ENCODE measurements at places on chromosomes 6 and 20.
A peak's percentile ranks its signal among the peaks of the same experiment; 100 is the strongest.

DNA sequence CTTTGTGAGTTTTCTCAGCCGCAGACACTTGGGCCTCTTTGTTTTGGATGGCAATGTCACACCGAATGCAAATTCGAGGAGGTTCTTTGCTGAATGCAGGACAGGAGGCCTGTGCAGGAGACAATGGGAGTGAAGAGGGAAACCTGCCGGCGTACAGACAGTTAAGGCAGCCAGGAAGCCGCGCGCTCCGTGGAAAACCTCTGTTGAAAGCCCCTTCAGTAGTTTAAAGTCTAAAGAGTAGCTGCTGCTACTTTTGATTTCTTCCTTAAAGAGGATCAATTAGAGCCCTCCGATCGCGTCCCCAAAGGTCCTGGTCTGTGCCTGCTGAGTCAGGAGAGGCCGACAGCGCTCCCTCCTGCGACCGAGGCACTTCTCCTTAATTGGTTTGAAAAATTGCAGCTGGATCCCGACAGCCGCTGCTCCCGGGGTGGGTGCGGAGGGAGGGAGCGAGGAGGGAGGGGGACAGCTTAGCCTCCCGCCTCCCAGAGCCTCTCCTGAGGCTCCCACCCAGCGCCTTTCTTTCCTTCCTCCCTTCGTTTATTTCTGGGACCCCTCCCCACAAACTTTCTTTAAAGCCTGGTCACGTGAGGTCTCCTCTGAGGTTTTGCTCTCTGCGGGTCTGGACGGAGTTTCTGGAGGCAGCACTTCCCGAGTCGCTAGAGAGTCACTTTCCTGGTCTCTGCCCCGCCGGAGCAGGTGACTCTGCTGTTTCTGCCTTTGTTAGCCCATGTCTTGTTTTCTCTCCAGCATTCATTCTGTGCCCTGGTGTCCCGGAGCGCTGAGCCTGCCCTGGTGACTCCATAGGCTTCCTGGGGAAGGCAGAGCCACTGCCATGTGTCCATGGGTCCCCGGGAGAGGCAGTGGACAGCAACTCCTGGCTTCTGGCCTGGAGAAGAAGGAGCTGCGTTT, 22.3 kb upstream of the RPP40 start:
- no peak for DNase-seq

GRCh38 chr20:20210327-20210726, 157.6 kb upstream of the INSM1 start:
- DNase-seq = no peak

GRCh38 chr6:35757456-35758123, 18.8 kb upstream of the CLPSL2 start:
- DNase-seq = no peak

DNA sequence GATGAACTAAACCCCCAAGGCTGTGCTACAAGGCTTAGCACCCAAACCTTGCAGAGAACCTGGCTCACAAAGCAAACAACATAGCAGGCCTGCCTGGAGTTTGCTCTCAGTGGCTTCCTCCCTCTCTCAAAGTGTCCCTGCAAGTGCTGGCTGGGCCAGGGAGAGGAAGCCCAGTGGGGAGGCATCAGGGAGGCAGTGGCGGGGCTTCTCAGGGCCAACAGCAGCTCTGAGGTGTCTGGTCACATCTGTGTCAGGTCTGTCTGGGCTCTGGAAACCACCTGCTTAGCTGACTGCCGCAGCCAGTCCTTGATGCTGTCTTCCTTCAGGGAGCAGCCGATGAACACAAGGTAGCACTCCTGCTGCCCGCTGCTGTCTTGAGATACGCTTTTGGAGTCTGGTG, 16.7 kb upstream of the SLC4A11 start:
- DNase-seq = no peak

- DNase-seq = peak; percentile 14
These were observed 75.2 kb upstream of the GLP1R start for GRCh38 chr6:38973178-38974057.

DNA sequence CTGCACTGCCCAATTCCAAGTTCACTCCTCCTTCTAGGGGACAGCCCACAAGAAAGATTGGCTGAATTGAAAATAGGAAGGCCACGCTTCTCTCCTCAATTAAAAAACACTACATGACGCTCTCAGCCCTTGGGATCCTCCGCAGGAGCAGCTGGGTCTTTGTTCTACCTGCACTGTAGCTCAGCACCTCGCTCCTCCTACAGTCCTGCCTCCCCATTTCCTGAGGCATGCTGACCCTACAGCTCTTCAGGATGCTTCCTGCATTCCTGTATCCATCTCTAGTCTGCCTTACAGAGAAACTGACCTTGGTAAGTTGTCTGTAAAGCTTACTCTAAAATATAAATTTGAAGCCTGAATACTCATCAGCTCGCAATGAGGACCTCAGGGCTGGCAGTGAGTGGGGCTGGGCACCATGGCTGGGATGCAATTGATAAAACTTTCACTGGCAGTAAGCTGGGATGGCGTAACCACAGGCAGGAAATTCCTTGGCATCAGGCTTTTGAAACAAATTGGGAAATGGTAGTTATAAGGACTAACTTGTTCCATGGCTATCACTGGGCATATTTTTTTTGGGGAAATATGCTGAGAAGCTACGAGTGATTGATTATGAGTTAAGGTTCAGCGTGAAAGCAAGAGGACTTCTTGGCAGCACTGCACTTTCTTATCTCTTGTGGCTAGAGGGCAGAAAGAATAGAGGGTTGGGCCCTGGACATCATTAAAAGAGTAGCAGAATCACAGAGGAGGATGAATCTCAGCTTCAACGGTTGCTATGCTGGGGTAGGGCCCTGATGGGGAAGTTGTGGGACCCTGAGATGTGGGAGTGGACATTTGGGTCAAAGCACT, 11.7 kb upstream of the SIRPB1 start:
- no peak for DNase-seq

DNA sequence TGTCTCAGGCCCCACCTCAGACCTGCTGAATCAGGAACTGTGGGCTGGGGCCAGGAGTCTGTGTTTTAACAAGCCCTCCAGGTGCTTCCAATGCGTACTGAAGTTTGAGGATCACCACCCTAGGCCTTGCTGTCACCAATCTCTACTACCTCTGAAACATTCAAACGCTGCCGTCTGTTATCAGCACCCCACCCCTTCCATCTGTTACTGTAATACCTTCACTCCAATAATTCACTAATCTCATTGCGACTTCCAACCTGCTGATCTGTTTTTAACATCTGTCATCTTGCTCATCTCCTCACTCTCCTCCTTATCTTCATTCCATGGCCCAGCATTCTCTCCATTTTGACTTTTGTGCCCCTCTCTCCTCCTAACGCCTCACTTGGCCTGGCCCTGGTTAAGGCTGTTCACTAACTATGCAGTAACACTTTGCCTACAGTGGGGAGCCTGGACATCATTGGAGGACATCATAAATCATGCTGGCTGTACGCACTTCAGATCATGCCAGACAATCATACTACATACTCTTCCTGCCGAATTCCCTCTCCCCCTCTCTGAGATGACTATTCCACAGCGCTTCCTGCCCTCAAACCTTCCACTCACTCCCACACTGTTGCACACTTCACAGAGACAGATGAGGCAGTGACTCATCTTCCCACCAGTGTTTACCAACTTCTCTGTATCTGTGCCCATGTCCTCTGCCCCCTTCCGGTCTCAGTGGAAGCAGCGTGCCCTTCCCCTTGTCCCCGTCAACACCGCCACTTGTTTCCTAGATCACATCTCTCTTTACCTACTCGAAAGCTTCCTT, 3.0 kb upstream of the GUCA1B start:
- no peak for DNase-seq

DNA sequence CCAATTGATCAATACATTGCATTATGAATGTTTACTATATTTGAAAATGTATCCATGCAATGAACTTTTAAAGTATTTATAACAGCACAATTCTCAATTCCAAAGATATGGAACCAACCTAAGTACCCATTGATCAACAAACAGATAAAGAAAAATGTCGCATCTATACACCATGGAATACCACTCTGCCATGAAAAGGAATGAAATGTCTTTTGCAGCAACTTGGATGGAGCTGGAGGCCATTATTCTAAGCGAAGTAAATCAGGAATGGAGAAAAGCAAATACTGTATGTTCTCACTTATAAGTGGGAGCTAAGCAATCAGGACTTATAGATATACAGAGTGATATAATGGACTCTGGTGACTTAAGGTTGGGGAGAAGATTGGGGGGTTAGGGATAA, 22.9 kb downstream of the SRPK1 start:
- no peak for DNase-seq

DNA sequence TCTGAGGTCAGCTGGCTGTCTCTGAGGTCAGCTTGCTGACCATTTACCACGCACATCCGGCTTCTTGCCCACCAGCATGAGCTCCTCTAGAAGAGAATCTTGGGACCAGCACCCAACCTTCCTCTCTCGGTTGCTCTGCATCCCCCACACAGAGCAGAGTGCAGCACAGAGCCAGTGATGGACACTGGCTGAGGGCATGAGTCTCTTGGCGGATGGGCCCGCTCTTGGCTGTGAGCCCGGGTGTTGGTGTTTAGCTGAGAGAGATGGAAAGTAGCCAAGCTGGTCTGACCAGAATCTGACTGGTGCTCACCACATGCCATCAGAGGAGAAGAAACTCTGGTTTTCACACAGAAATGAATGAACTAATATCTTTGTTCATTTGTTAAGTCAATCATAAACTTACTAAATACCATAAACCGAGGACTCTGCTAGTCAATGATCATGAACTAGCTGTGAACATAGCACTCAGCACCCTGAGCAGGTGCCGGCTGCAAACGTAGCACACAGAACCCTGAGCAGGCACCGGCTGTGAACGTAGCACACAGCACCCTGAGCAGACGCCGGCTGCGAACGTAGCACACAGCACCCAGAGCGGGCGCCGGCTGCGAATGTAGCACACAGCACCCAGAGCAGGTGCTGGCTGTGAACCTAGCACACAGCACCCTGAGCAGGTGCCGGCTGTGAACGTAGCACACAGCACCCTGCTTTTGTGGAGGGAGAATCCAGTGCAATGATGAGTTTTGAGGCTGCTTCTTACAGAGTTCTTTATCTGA, 10.4 kb upstream of the THBS2 start:
- DNase-seq = no peak

DNA sequence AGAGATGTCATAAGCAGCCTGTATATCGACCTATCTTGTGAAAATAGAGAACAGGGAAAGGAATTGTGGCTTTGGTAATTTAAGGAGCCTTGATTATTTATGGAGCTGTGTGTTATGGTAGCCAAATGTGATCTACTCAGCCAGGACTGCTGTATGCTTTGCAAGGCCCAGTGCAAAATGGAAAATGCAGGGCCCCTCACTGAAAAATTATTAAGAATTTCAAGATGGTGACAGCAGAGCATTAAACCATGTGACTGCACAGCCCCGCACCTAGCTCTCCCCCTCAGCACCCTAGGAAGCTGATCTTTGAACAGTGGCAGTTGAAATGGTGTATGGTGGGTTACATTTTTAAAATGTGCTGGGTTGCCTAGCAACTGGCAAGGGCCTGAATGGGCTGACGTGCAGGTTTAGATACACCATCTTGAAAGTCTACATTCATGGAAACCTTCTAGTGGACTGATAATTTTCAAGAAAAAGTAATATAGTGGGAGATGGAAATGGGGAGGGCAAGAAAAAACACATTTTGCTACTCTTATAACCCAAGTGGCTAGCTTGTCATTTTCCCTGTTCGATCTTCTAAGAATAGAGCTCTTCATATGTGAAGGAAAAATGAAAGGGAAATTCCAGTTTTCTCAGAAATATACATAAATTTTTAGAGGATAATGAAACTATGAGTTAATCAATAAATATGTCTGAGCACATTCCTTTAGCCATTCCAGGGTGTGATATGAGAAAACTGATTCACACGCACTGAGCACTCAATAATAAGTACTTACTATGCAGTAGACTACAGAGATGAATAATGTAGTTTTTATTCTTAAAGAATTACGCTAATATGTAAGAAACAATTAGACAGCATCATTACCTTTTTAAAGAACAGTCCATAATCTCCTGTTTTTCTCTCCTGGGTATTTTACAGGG, 208.0 kb downstream of the ARHGAP18 start:
- DNase-seq = no peak

GRCh38 chr20:11716239-11716944, 201.3 kb upstream of the BTBD3 start:
- no peak for DNase-seq

DNA sequence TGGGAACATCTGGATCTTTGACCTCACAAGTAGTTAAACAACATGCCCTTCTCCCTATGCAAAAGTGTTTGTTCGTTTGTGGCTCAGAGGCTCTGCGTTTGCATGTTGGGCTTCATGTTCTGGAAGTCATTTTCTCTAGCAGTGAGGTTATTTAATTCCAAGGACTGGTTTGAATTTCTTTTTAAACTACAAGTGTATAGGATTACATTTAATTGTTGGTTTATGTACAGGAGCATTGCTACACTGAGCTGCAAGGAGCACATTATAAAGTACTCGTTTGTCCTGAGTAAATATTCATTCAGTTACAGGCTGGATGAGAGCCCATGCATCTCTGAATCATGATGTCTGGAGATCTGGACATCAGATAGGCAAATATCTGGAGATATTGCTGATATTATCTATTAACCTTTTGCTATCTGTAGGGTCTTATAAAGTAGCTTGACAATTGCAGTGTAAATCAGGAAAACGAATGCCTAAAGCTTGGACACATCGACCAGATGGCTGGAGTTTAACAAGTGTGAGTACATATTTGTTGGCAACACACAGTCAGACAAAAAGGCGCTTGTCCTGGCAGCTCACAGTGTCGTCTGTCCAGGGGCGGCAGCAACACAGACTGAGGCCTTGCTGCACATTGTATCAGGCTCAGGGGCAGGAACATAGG, 84.6 kb downstream of the PDE7B start:
- DNase-seq = no peak

DNA sequence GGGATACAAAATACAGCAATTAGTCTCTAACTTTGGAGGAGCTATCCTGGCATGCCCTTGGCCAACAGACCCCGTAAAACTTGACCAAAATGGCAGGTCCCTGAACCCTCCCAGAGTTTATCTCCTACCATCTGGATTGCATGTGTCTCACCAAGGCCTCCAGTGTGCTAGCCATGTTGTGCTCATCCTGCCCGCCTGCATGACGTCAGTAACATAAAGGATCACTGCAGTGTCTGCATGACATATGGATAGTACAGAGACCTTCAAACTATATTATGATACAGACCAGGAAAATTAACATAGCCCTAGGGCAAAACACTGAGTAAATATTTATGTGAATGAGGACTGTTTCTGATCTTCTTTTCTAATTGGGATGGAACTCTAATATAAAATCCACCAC, 25.3 kb downstream of the CPXM1 start:
- DNase-seq = no peak

DNA sequence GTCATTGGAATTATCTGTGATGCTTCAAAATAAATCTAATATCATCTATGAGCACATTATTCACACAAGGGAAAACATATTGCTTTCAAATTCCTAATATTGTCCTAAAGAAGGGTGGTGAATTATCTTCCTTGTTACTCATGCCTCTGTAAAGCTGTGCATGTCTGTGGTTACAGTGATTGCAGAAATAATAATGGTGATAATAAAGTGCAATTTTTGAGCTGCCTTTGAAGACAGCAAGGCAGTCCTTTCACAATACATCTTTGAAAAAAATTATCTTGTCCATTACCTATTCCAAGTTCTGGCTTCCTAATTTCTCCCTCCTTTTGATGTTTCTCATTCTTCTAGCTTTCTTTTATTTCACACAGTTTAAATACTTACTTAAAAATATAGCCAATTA, 442.1 kb upstream of the EYS start:
- no peak for DNase-seq

- DNase-seq = no peak
These were observed 32.8 kb downstream of the SLC13A3 start for GRCh38 chr20:46618316-46619100.

GRCh38 chr20:40868551-40869217, 159.9 kb upstream of the TOP1 start:
- DNase-seq = no peak

Measured in NCI-H2081 treated with DMSO at 0.1 percent for 48 hours (cell line).